ENCODE measurements at places on chromosomes 5 and 9.

- DNase-seq, result no peak
Measured at GRCh38 chr9:71608825-71609447, 159.4 kb downstream of the CEMIP2 start.

- DNase-seq, result no peak
Measured at GRCh38 chr9:131482343-131483006, 20.2 kb upstream of the POMT1 start.

GRCh38 chr5:31730139-31730538 lies 91.2 kb downstream of the PDZD2 start:
- no peak for DNase-seq

- no peak for DNase-seq
Measured at GRCh38 chr9:8074713-8075286, 275.2 kb upstream of the DMAC1 start.

DNA sequence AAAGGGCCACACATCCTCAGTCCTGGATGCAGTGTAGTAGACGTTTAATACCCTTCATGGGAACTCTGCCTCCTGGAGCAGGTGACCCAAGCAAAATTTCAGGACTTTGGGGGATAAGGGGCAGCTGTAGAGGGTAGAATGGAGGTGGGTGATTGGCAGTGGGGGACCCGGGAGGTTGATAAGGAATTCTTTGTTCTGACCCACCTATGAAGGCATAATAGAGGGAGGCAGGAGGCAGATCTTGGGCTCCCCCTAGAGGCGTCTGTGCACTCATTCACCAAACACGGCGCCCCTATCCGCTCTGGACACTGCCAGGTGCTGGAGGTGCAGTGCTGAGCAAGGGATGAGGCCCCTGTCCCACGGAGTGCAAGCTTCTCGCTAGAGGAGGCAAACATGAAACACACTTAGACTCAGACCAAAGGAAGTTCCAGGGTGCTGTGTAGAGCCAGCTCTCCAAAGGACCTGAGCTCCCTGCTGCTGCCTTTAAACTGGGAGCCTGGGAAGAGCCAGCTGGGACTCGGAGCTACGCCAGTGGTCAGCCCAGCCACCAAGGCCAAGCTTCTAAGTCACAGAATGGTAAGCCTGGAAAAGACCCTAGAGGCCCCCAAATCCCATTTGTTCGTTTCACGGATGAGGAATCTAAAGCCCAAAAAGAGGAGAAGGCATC lies 7.7 kb downstream of the IL17B start:
- peak; percentile 77 for DNase-seq

- no peak for DNase-seq
Measured at GRCh38 chr9:107361816-107362215, 78.7 kb downstream of the RAD23B start.

DNA sequence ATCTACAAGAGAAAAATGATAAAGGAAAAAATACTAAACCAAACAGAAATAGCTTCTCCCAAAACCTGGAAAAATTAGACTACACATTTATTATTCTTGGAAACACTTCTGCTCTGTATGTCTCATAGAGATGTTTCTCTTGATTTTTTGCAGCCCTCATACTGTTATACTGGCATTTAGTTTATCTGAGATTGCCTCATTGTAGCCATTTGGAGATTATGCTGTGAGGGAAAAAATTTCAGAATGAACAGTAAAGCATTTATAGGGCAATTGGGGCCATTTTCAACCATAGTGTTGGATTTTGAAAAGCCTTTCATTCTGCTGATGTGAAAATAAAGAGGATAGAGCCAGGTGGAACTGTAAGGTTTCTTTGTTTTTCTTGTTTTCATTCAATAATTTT lies 441.8 kb upstream of the RIOK2 start:
- DNase-seq, result no peak

DNA sequence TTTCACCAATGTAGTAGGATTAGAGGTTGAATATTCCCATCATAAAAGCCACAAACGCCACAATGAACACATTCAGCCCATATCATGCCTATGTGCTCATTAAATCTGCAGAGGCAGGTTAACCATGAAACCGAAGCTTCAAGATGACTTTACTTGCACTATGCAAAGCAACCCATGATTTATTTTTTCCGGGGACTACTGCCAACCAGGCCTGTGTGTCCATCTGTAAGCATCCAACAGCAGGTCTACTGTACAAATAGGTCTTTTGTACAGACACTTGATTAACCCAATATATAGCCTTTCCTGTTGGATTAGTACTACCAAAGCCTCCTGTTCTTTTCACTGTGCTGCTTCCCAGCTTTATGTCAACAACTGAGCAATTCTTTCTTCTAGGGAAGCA lies 104.9 kb upstream of the CDH10 start:
- no peak for DNase-seq

DNA sequence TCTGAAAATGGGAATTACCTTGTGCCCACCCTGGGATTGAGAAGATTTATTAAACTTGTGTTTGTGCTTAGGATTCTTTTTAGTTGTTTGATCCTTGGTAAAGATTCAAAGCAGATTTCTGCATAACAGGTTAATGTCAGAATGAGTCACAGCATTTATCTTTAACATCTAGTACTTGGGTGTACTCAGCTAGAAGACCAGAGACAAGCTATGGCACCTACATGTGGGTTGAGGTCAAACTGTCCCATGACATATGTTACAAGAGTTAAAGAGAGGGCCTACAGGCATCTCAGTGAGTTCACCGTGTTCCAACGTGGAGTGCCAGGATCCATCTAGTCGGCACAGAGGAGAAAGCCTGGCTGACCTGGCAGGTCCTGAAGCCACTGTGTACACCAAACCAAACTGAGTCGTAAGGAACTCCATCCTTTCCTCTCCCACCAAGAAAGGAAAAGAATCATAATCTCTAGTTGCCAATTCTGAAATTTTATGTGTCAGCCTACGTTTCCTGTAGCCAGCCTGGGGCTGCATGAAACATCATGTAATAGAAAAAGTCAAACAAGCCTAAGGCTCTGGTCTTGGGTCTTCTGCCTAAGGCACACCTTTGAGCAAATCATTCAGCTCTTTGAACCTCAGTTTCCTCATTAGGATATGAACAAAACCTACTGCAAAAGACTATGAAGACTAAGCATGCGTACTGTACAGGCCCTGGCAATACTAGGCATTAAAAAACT lies 73.7 kb downstream of the RCL1 start:
- DNase-seq, result peak; percentile 5

- no peak for DNase-seq
Measured at GRCh38 chr5:53249529-53250200, 140.1 kb upstream of the MOCS2 start.

- DNase-seq, result no peak
Measured at GRCh38 chr9:137866226-137867141, 11.1 kb upstream of the CACNA1B start.

DNA sequence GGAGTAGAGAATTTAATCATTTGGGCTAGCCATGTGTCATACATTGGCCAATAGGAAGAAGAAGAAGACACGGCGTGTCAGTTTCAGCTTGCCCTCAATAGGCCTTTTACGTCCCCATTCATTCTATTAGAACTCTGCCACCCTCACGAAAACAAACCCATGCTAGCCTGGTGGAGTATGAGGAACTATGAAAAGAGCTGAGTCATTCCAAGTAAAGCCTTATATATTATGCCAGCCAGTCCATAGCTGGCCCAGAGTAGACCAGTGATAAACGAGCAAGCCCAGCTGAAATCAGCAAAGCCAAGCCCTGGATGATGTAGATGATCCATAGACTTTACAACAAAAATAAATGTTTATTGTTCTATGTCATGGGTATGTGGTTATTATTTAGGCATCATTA lies 895.1 kb downstream of the TLE1 start:
- DNase-seq, result no peak

GRCh38 chr5:4740156-4740555 lies 400.0 kb upstream of the ADAMTS16 start:
- no peak for DNase-seq

GRCh38 chr5:170179626-170180025 lies 53.2 kb upstream of the C5orf58 start:
- DNase-seq, result no peak

GRCh38 chr5:143207058-143207457 lies 196.4 kb downstream of the NR3C1 start:
- DNase-seq, result no peak

GRCh38 chr5:103037673-103038455 lies 82.1 kb downstream of the GIN1 start:
- DNase-seq, result no peak

- no peak for DNase-seq
Measured at GRCh38 chr9:107342476-107343161, 59.5 kb downstream of the RAD23B start.

GRCh38 chr5:141982626-141983025 lies 13.7 kb downstream of the RNF14 start:
- DNase-seq, result no peak

DNA sequence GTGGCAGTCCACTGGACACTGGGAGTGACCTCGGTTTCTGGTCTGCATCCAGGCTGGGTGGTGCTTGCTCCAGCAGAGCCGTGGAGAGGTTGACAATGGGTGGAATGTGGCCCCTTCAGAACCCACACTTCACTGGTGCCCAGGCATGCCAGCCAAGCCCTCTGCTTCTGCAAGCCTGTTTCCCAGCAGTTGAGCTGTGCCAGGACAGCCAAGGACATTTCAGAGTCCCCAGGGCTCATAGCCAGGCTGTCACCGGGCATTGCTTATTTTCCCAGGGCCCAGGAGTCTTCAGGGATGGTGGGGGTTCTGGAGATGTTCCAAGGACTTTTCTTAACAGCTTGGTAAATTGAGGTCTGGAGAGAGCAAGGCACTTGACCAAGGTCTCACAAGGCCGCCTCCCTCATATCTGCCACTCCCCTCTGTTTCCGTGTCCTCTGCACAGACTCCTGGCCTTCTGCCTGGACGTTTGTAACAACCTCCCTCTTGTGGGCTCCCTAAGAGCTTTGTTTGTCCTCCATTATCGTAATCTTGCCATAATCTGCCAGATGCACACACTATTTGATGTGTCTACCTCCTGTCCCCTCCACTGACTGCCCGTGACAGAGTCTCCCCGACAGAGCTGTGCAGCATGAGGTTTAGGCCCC lies 3.8 kb upstream of the NDST1 start:
- DNase-seq, result no peak

- no peak for DNase-seq
Measured at GRCh38 chr5:73497497-73498056, 665 bp upstream of the BTF3 start.

DNA sequence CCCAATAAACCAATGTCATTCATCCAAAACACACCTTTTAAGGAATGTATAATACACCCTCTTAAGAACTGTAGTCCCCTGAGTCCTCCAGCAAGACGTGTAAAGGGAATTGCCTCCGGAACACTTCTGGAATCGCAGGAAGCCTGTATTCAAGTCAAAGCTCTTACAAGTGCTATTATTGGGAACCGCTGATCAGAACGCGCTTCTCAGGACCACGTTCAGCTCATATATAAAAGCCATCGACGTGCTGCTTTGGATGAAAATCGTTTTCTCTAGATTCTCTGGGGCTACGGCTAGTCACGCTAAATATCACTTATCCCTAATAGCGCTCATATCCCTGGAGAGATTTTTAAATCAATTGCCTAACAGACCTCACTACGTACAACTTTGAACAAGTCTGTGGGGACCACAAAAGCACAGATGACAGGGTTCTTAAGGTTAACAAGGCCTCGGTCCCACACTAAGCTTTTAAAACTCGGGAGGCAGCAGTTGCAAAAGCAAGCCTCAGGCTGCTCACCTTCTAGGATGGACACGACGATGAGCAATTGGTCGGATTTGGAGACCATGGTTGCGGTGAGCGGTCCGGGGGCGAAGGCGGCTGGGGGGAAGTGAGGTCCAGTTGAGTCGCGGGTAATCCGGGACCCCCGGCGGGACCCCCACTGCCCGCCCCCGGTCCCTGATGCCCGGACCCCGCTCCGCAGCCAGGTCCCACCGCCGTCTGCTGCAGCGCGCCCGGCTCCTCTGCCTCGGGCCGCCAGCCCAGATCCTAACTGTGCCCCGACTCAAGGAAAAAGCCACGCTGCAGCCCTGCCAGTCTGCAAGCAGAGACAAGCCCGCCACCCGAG lies 548 bp downstream of the CEP120 start:
- peak; percentile 25 for DNase-seq

- no peak for DNase-seq
Measured at GRCh38 chr9:101737705-101738565, 512 bp downstream of the GRIN3A start.

DNA sequence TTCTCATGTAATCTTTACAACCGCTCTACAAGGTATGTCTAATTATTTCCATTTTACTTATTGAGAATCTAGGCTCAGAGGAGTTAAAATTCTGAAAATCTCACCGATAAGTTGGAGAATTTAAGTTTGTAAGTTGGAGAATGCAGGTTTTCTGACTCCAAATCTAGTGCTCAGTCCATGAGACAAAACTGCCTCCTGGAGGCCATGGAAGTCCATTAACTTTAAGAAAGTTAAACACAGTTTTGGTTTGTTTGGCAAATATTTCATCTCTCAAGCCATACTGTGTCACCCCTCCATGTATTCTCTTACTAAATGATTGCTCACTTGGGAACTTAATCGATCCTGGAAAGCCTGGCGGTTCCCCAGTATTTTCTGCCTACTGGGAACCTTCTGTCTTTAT lies 52.6 kb downstream of the INIP start:
- DNase-seq, result no peak

- no peak for DNase-seq
Measured at GRCh38 chr9:71955300-71955915, 44.0 kb downstream of the C9orf85 start.

- peak; percentile 91 for DNase-seq
Measured at GRCh38 chr9:120792898-120793765, at the start of gene FBXW2. FBXW2 (minus strand) TSS chr9:120793416; CDS start chr9:120788258, 5,158 bp downstream.

DNA sequence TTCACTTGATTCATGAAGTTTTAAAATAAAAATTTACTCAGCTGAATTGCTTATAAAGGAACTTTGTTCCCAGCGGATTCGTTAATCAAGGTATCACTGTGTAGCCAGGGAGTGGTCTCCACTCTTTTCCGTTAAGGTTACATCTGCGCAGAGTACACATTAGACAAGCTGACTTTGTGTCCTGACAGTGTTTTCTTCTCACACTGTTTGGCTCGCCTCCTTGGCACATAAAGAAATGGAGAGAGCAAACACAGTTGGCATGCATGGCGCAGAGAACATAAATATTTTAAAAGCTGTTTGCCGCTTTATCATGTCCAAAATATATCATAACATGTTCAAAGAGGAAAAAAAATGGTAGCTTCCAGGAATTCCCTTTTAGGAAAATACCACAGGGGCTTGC lies 153.2 kb downstream of the EDIL3 start:
- DNase-seq, result no peak

GRCh38 chr9:127353882-127354281 lies 43.1 kb upstream of the SLC2A8 start:
- no peak for DNase-seq

All from activated CD4-positive, alpha-beta T cell treated with anti-CD3 and anti-CD28 coated beads, Interleukin-2, amount 50 U/mL, for 48 hours (primary cell).